ENCODE measurements at places on chromosomes 12 and 14.
A peak's percentile ranks its signal among the peaks of the same experiment; 100 is the strongest.

- no peak for DNase-seq
These were observed 9.7 kb downstream of the MLH3 start for GRCh38 chr14:75041613-75042012.

- DNase-seq = no peak
These were observed 44.7 kb upstream of the CRACR2A start for GRCh38 chr12:3797531-3798048.

DNA sequence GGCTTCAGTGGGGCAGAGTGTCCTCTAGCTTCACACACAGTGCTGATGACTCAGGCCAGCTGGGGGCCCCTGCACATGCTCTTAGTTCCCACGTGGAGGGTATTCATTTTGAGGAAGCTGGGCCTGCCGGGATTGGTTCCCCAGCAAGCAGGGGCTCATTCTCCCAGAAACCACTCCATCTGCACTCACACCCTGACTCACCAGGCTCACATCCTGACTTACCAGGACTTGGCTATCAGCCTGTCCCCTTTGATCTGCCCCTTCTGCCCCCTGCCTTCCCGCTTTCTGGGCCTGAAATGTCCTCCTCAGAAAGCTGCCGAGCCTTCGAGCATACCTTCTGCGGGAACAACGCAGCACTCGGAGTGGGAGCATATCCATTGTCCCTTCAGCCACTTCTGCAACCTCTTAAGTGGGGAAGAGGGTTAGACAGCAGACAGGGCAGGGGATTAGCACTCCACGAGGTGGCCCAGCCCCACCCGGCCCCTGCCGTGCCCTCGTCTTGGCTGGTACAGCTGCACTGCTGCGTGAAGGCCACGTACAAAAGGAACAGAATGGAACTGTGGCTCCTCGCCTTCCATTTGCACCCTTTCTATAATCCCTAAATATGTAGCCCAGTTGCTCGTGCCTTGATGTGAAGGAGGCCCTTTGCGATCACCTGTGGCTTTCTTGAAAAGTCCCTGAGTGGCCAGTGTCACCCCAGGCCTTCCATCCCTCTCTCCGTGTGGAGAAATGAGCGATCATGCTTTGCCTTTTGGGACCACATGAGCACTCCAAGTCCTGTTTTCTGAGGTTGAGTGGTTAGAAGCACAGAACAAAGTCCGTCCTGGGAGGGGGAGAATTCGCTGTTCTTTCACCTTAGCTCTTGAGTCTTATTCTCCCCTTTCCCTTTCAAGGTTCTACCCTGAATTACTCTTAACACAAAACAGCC lies 26.1 kb downstream of the TPCN1 start:
- DNase-seq = no peak

GRCh38 chr12:1948883-1949282 lies 30.4 kb upstream of the CACNA2D4 start:
- no peak for DNase-seq

DNA sequence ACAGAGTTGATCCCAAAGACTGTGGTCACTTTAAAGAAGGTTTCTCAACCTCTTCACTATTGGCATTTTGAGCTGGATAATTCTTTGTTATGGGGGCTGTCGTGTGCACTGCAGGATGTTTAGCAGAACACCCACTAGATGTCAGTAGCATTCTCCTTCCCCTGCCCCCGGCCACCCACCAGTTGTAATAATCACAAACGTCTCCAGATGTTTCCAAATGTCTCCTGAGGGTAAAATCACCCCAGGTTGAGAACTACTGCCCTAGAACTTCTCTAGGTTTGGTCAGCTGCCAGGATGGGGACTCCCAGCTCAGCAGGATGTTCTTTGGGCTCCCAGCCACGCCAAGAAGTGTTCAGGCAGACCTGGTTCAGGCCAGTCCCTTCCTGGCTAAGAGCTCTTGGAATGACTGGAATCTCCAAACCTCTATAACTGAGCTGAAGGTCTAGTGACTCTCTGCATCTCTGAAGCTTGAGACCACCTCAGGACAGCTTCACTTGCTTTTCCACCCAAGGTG lies 12.5 kb upstream of the AJUBA start:
- DNase-seq = peak; percentile 42
